ENCODE measurements at places on chromosomes 7 and 10. TPM values are rescaled to one million over a fixed set of nuclear protein-coding genes. Genes with fewer than 3 reads are reported as not detected.

The EPDR1 gene
- 13.9 TPM for polyA plus RNA-seq

The PAX4 gene
- polyA plus RNA-seq, result not detected

The MKLN1 gene
- polyA plus RNA-seq, result 16.9 TPM

The ASB13 gene
- polyA plus RNA-seq, result 17.1 TPM

The TMEM273 gene
- 23.6 TPM for polyA plus RNA-seq

The SLC29A4 gene
- polyA plus RNA-seq, result 11.8 TPM

The PRPS1L1 gene
- not detected for polyA plus RNA-seq

The SPDYE9 gene
- polyA plus RNA-seq, result not detected

The CYP2E1 gene
- polyA plus RNA-seq, result 0.36 TPM

The CFAP70 gene
- polyA plus RNA-seq, result 1.2 TPM

DNA sequence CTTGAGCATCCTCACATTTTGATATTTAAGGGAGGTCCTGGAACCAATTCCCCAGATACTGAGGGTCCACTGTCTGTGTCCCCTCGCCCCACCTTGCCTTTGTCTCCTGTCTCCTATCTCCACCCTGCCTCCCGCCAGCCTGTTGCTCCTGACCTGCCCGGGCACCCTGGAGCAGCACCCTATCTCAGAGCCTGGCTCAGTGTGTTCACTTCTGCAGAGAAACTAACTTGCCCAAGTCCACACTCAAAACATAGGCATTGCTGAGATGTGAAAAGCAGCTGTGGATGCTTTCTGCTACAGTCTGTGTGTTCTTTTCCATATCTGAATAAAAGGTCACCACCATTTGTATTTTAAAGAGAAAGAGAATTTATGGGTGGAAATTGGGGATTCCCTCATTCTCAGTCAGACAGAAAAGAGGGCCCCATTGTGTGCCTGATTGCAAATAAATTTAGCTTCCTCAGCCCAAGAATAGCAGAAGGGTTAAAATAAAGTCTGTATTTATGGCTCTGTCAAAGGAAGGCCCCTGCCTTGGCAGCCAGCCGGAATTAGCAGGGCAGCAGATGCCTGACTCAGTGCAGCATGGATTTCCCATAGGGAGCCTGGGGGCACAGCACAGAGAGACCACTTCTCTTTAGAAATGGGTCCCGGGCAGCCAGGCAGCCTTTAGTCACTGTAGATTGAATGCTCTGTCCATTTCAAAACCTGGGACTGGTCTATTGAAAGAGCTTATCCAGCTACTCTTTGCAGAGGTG lies 161.3 kb downstream of the EGFR start:
- DNase-seq, result no peak

- DNase-seq, result peak; percentile 100
These were observed at the start of gene PDCD4 for GRCh38 chr10:110871298-110872084. Gene PDCD4, plus strand, starts transcription at chr10:110871928. Its CDS starts 4,100 bp downstream, at chr10:110876028.

DNA sequence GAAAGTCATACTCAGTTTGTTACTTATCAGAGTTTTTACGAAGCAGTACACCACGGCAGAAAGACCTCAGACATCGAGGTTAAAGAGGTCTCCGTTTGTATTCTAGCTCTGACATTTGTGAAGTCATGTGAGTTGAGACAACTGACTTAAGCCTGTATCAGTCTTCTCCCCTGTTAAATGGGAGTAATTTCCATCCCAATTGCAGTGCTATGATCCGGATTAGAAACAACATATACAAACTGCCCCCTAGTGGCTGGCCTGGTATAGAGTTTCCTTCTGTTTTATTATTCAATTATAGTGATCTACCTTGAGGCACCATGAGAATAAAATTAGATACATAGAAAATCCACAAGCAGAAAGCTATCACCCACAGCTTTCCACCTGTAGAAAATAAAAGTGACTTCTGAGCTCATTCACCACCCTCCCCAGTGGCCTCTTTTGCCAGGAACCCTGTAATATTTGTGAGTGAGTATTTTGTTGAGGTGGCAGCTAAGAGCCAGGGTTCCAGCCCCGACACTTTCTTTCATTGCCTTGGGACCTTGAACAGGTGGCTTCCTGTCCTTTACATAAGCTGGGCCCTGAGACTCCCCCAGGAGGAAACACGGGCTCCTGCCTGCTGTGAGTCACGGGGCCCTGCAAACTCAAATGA lies 607.2 kb upstream of the MGMT start:
- no peak for DNase-seq

- DNase-seq, result no peak
These were observed 111.9 kb upstream of the FAM20C start for GRCh38 chr7:80259-81067.

- peak; percentile 64 for DNase-seq
These were observed 338.1 kb upstream of the SEMA3C start for GRCh38 chr7:81256991-81257390.

GRCh38 chr10:121678631-121679174 lies 80.5 kb upstream of the FGFR2 start:
- no peak for DNase-seq

DNA sequence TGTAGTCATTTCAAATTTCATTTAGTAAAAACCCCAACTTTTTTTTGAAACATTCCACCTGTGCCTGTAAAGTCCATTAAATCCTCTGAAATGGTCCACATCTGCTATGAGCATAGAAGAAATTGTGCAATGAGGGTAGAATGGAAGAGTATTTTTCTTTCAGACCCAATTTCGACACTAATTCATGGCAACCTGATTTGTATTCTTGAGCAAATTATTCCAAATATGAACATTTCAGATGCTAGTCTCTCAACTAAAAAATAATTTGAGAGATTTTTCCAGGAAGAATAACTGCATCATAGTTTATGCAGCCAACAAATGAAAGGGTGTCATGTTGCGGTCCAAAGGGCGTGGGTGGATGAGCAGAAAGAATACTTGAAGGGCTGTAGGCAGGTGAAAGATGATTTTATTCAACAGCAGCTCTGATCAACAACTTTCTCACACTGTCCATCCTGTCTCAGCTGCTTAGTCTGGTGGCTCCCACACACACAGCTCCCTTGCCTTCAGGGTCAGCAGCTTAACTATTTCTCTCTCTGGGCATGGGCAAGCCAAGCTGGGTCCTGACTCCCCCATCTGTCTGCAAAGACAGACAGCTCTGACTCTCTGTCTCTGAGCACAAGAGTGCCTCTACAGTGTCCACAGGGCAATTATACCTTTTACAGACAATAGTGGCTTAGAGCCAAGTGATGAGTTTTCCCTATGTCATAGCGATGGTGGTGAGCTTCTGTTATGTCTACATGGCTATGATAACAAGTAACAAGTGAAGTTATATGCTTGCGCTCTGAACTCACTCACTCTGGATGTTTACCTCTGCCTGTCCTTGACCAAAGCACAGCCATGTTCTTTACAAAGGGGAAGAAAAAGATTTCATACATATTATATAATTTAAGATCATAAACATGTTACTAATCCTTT lies 11.5 kb downstream of the STEAP2 start:
- no peak for DNase-seq
